ENCODE measurements at places on chromosomes 3 and 15.

GRCh38 chr3:138768946-138769345, 65.8 kb downstream of the PIK3CB start:
- no peak for DNase-seq

- peak; percentile 50 for DNase-seq
Measured at GRCh38 chr3:48400824-48401433, 28.9 kb downstream of the FBXW12 start.

- DNase-seq = peak; percentile 81
Measured at GRCh38 chr3:183148056-183148455, 14.5 kb downstream of the LAMP3 start.

DNA sequence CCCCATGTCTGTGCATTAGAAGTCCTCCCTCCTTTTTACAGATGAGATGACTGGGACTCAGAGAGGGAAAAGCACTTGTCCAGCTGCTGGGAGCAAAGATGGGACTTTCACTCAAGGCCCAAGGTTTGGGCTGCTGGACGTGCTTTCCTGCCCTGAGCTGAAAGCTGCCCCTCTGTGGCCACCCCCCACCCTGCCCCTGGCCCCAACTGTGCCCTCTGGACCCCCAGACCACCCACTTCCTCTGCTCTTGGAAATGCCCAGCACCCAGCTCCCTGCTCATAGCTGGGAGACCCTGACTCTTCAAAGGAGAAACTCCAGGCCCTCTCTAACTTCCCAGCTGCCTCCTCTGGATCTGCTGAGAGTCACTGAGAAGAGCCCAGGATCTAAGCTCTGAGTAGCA, 20.7 kb downstream of the GRIP2 start:
- DNase-seq = no peak

DNA sequence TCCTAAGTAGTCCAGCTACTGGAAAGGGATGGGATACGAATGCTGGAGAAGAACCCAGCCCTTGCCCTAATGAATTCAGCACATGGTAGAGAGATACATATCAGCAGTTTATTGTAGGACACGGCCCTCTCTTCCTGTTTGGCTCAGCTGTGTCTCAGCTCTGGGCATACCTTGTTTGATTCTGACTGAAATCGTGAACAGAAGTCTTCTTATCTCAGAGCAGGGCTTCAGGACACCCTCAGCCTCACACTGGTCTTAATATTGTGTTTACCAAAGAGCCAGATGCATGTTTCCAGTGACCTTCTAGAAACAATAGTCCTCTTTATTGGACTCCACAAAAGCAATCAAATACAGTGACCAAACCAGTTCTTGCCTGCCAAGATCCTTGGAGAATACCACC, 54.7 kb downstream of the FAM174B start:
- DNase-seq = no peak

GRCh38 chr15:81292523-81293001, 31.4 kb downstream of the STARD5 start:
- no peak for DNase-seq

- DNase-seq = no peak
Measured at GRCh38 chr15:25706176-25706955, 156.8 kb downstream of the ATP10A start.

GRCh38 chr3:188881954-188882641, 289.7 kb upstream of the TPRG1 start:
- peak; percentile 88 for DNase-seq

DNA sequence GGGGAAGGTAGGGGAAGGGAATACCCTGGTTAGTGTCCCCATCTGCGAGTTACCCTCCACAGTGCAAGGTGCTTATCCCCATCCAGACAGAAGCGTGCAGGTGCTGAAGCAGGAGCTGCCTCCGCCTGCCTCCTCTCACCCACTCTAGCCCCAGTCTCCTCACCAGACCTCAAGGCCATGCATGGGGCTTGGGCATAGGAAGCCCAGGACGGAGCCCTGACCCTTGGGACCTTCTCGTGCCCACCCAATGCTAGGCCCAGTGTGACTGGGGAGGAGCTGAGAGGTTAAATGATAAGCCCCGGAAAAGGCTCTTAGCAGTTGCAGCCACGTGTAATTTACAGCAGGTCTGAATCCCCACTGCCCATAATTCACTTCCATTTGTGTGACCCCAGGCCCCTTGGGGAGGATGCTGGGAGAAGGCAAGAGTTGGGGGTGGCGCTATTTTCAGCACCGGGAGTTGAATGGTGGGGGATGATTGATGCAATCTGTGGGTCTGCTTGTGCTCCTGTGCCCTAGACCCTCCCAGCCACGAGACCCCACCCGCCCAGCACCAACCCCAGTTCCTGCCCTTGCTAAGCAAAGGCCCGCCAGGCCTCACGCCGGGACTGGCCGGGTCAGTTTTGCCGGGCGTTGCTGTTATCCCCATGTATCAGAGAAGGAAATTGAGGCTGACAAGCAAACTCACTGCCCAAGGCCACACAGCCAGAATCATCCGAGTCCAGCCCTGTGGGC, 14.5 kb upstream of the PLXND1 start:
- no peak for DNase-seq

DNA sequence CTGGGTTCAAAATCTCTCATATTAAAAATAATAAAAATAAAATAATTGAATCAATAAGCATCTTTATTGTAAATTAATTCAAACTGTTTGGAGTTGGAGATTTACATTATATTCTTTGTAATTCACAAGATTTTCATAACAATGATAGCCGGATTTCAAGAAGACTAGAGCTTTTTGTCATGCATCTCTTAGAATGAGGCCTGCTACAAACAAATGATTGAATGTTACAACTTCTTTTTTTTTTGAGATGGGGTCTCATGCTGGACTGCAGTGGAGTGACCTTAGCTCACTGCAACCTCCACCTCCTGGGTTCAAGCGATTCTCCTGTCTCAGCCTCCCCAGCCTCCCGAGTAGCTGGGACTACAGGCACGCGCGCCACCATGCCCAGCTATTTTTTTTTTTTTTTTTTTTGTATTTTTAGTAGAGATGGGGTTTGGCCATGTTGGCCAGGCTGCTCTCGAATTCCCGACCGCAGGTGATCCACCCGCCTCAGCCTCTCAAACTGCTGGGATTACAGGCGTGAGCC, 3.5 kb downstream of the SLTM start:
- no peak for DNase-seq

GRCh38 chr3:161602475-161602874, 105.9 kb downstream of the OTOL1 start:
- peak; percentile 5 for DNase-seq

DNA sequence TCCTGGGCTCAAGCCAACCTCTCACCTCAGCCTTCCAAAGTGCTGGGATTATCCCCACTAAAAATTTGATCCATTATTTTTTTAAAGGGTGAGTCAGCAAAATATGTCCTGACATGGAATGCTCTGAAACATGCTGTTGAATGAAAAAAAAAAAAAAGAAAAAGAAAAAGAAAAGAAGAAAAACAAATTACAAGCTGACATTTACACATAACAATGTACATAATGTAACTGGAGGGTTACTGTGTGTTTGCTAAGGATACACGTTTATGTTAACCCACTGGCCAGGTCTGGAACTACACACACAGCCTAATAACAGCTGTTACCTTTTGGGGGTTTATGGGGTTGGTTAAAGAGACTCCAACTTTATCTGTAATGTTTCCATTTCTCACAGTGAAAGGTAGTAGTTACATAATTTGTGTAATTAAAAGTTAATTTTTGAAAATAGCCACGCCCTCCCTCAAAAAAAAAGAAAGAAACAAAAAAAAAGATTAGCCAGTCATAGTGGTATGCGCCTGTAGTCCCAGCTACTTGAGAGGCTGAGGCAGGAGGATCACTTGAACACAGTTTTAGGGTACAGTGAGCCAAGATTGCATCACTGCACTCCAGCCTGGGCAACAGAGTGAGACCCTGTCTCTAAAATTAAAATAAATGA, 3.1 kb upstream of the MESP2 start:
- DNase-seq = peak; percentile 36

GRCh38 chr3:101825904-101826445, 23.3 kb upstream of the NFKBIZ start:
- DNase-seq = peak; percentile 31

DNA sequence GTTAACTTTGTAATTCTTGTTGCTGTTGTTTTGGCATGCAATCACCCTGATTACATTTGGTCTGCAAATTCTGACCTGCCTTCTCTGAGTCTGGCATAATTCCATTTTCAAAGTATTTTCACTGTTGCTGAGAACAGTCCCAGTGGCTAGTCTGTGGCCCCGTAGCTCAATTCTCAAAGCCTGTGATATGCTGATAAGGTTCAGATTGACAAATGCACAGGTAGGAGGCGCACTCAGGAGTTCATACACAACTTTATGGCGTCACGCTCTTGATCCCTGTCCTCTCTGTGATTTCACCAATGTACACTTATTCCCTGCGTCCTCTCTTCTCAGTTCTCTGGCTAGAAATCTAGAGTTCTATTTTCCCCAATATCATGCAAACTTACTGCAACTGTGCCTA, 376.6 kb upstream of the SLCO3A1 start:
- no peak for DNase-seq

DNA sequence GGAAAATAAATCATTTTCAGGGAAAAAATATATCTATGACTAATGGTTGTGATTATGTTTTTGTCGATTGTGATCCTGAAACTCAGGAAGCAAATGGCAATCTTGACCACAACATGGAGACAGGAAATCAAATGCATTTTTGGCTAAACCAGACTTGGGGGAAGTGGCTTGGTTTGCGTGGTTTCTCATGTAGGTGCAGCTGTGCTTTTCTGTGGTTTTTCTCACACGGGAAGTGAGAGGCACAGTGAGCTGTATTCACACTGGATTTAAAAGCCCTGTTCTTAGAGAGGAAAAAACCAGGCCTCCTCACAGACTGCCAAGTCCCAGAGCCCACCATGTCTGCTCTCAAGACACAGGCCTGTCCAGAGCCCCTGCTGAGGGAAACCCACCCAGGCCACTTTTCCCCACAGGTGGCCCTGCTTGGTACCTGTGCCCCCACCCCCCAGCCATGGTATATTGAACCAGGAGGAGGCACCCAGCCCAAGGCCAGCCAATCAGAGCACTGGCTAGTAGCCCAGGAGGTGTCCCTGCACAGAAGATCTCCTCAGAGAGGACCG, 46.1 kb downstream of the BTD start:
- DNase-seq = peak; percentile 99

- peak; percentile 97 for DNase-seq
Measured at GRCh38 chr15:39299486-39300267, 281.2 kb upstream of the THBS1 start.

DNA sequence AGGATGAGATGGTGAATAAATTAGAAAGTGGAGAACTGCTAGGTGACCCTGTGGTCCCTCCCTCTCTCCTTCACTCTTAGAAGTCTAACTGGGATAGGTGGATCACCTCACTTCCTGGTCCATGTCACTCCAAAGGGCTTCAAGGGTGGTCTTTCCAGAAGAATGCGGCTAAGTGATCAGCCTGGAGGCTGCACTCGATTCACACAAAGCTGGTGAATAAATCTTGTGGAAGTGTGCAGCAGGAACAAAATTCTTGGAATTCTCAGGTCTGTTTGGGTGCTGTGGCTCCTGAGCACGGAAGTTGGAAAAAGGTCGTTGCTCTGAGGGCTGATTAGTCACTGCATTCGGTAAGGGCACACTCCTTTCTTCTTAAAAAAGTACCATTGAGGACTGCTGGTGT, 46.3 kb downstream of the GASK1A start:
- DNase-seq = no peak

DNA sequence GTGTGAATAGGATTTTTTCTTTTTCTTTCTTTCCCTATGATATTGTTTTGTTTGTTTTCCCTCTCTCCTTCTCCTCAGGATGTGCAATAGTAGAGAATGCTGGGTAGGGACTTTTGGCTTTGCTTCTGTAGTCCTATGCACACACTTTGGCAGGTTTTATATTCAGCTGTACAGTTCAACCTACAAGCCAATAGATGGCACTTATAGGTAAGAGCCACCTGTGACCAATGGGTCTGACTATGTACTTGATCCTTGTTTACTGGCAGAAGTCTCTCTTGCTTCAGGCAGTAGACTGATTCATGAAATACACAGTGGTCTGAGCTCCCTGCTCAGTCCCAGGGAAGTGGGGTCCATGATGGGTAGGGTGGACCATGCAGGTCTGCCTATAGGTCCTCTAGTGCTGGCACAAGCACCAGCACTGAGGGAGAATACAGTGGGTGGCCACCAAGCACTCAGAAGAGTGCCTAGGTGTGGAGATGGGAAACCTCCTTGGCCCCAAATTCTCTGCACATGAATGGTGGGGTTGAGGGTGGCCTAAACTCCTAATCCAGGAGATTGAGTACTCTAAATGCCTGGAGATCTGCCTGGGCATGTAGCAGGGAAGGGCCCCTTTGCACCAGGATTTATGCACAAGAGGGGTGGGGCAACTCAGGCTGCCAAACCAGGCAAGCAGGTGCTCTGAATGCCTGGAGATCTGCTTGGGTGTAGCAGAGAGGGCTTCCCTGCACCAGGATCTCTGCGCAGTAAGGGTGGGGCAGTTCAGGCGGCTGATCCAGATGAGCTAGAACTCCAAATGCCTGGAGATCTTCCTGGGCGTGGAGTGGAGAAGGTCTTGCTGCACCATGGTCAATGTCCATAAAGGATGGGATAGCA, 176.1 kb downstream of the DOCK3 start:
- no peak for DNase-seq

- no peak for DNase-seq
Measured at GRCh38 chr3:143751643-143752178, 96.6 kb downstream of the SLC9A9 start.

DNA sequence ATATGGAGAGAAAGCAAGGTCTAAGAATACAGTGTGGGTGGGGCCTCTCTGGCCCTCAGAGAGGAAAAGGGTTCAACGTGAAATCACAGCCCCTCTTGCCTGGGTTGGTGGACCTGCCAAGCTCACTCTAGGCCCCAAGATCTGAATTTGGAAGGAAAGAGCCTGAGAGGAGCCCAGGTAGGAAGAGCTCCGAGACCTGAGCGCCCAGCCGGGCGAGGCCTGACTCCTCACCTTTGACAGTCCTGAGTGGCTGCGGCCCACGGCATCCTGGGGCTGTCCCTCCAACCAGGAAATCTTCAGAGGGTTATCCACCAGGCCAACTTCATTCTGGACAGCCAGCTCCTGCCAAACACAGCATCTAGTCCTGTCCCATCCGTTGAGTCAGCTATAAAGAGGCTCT, 3.7 kb downstream of the C15orf62 start:
- DNase-seq = no peak

DNA sequence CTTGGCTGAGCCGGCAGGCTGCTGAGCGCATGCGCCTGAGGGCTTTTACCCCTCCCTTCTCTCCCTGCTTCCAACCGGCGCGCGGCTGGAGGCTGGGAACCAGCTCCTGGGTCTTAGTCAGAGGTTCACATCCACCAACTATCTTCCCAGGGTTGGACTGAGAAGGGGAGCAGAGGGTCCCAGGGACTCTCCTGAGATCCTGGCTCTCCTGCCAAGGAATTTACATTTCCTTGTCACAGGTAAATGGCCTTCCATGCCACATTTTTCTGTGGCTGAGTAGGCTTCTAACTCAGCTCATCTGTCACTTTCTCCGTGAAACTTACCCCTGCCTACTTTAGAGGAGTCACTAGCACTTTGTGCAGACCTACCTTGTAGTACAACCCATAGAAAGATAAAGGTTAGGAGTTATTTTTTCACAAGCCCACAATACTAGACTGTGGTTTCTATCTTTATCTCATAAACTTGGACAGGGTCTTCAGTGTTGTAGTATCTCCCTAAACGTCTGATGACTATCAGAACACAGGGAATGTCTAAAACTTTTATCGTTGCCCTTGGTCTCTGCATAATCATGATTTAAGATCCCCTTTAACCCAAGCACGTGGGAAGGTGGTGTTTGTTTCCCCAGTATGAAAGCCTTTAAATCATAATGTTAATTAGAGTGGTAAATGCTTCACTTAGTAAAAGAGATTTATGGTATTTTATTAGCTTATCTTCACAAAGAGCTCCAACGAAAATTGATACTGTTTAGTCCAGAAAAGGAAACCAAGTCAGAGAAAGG, 638 bp upstream of the TBC1D5 start:
- DNase-seq = no peak

- DNase-seq = no peak
Measured at GRCh38 chr15:92316586-92317295, 76.9 kb upstream of the ST8SIA2 start.
